ENCODE measurements at places on chromosomes 2 and 18. TPM values are rescaled to one million over a fixed set of nuclear protein-coding genes. Genes with fewer than 3 reads are reported as not detected.

RNF25 gene
- 21.1 TPM for total RNA-seq

TSPYL6 gene
- not detected for total RNA-seq

NPHP1 gene
- total RNA-seq, result 2.9 TPM

CRYBA2 gene
- total RNA-seq, result not detected

GRB14 gene
- 2.3 TPM for total RNA-seq

QPCT gene
- total RNA-seq, result 4.0 TPM

NDUFS1 gene
- total RNA-seq, result 173 TPM

RBM44 gene
- 0.65 TPM for total RNA-seq

IGFBP5 gene
- total RNA-seq, result 6.1 TPM

IL36B gene
- total RNA-seq, result not detected

PROM2 gene
- total RNA-seq, result 0.05 TPM

CDC42EP3 gene
- 21.3 TPM for total RNA-seq

PHLPP1 gene
- total RNA-seq, result 10.3 TPM

SLC35F6 gene
- 52.8 TPM for total RNA-seq

ABHD1 gene
- total RNA-seq, result not detected

GKN1 gene
- total RNA-seq, result not detected
